ENCODE measurements at places on chromosomes 7 and 10. TPM values are rescaled to one million over a fixed set of nuclear protein-coding genes. Genes with fewer than 3 reads are reported as not detected.
A peak's percentile ranks its signal among the peaks of the same experiment; 100 is the strongest.

GRCh38 chr7:87220734-87221215, 1.2 kb upstream of the TMEM243 start:
- H3K27ac ChIP-seq = peak overlapping the region; percentile 89
- DNase-seq = no peak
- peak overlapping the region; percentile 87 for H3K4me3 ChIP-seq

DNA sequence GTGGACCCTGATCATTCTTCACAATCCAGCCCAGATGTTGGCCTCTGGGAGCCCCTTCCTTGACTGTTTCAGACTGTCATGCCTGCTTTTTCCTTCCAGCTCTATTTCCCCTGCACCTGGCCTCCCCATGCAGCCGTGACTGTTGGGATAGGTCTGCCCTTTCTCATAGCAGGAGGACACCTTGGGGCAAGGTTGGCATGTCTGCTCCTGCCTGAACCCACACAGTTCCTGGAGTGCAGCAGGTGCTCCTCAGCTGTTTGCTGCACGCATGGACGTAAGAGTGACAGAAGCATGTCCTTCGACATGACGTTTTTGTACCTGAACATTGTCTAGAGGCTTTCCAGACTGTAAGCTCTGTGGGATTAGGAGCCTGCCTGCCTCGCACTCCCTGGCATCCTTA, 24.0 kb downstream of the POR start:
- no peak overlapping the region for H3K27ac ChIP-seq
- H3K4me1 ChIP-seq = no peaks in the 10 kb centered on the region

Gene SKIDA1
- total RNA-seq = 0.59 TPM

Gene CDC14C
- total RNA-seq = not detected

Gene ELFN1
- 0.96 TPM for total RNA-seq

Gene ITGB8
- total RNA-seq = 52.1 TPM

Gene PDE6C
- not detected for total RNA-seq
